NCI-H2029 treated with DMSO at 0.1 percent for 48 hours (cell line): ENCODE measurements at places on chromosomes 7 and 10.

DNA sequence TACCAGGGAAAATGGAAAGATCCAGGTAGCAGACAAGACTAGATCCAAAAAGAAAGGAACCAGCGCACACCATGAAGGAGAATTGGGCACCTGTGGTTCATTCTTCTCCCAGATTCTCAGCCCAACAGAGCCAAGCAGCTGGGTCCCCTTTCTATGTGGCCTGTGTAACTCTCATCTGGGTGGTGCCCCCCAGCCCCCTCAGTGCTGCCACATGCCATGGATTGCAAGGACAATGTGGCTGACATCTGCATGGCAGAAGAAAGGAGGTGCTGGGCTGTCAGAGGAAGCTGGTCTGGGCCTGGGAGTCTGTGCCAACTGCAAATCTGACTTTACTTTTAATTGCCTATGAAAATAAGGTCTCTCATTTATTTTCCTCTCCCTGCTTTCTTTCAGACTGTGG lies 21.4 kb downstream of the PRSS2 start:
- DNase-seq: no peak

DNA sequence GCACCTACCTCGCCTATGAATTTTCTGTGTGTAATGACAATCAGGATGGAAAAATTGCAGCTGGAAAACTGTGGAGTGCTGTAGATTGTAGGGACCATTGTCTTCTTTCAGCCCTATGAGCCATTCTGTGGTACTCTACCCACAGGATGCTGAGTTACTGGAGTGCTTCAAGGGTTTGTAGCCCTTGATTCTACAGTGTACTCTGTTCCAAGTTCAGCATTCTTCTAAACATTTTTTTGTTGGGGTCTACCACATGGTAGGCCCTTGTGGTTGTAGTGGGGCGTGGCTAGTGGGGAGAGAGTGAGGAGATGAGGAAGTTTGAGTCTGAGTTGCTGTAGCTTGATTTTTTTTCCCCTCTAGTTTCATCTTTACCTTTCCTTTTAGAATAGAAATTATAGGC lies 33.5 kb downstream of the REEP3 start:
- no peak for DNase-seq

GRCh38 chr7:56218510-56218909 lies 102.3 kb upstream of the NUPR2 start:
- no peak for DNase-seq

DNA sequence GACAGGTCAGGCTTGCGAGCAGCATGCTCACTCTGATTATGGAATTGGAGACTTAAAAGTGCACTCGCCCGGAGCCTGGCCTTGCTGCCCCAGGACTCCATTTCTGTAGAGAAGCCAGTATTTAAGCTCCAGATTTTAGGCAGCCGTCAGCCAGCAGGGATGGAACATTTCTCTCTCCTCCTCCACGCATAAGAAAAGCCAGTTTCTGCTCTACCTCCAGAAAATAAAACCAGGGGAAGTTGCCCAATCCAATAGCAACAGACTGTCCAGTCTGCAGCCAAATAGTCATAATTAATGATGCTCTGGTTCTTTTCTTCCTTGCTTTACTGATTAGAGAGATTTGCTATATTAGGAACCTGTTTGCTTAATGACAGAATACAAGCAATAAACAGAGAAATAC lies 203.2 kb downstream of the GFRA1 start:
- DNase-seq: no peak

DNA sequence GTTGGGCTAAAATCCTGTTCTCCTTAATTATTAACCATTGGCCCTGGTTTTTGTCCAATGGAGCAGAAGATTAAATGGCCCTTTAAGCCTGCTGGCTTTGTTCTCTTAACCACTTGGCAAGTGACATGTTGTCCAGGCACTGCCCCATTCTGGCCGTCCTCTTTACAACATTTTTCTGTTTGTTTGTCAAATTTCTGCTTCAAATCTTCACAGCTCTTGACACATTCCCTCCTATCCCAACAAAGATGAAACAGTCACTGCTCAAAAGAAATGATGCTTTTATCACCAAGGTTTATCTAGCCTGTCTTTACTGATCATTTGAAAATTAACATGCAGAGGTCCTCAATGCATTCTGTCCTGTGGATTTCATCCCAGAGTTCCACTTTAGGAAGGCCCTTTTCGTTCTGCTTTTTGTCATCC lies 700.4 kb downstream of the KCNMA1 start:
- no peak for DNase-seq

DNA sequence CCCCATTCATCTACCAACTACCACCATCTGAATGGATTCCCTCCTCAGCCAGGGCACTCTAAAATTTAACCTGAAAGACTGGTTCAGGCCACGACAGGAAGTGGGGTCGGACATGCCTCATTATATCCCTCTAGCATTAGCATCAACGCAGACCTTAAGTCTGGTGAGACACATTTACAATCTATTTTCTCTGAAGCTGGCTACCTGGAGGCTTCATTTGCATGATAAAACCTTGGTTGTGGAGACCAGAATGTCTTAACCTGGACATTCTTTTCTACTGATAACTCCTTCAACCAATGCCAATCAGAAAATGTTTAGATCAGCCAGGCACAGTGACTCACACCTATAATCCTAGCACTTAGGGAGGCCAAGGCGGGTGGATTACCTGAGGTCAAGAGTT lies 42.3 kb downstream of the SVOPL start:
- no peak for DNase-seq

- DNase-seq: peak; percentile 43
Observed at GRCh38 chr7:90720984-90721760, 125.1 kb downstream of the CDK14 start.

DNA sequence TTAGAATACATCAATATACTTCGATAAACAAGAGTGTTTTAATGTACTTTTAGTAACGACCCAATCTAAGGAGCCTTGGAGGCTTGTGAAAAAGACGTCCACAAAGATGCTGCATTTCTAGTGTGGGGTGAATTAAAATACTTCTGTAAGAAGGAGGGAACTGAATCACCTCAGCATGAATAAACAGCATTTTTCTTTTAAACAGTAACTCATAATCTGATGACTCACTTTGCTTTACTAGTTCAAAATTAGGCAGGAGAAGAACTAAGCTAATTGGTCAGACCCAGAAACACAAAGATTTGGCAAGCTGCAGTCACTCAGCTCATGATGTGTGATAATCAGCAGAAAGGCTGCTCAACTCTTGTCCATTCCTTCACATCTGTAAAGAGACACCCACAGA lies 24.2 kb downstream of the NCOA4 start:
- DNase-seq: no peak

DNA sequence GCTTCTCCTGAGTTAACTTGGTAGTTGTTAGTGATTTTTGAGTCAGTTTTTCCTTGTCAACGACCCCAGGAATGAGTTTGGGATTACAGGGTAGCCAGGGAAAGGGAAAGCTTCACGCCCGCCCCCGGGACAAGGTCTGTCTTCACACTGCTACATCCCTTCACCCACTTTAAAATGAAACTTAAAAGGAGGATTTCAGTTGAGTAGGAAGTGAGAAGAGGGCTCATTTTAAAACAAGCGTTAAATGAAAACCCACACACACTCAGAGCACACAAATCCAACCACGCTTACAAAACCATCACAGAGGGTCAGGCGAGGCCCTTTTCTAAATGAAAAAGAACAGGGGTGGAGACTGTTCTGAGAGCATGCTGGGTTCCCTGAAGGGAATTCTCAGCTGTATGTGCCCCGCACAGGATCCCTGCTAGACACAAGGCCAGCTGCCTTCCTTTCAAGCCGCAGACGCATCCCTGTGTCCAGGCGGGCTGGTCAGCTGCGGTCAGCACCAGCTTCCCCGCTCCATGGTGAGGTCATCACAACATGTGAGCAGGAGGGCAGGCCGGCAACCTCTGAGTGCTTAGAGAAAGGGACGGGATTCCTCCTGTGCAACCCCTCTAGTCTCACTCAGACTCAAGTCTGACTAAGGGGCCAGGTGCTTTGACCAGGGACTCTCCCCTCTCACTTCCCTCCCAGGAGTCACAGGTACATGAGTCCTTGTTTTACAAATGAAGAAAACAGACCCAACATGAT lies 111.8 kb downstream of the EGFR start:
- no peak for DNase-seq

DNA sequence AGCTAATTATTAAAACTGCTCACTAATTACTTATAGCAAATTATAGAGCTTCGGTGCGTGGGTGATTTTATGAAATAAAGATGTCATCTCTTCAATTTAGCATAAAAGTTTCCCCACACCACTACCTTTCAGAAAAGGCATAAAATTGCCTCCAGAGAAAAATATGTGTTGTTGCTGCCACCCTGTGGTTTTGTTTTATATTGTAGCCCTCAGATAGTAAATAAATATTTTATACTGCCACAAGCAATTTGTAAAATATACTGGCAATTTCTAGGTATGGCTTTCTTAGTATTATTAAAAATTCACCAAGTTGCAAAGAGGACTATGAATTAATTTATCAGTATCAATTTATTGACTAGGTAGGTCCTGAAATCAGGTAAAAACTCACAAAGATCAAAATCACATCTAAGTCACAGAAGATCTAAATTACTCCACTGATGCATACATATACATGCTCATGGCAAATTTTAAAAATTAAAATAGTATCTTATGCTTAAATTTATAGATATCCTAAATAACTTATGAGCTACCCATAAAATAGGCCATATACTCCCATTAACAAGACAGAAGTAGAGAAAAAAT lies 26.5 kb downstream of the ASNS start:
- DNase-seq: peak; percentile 31

DNA sequence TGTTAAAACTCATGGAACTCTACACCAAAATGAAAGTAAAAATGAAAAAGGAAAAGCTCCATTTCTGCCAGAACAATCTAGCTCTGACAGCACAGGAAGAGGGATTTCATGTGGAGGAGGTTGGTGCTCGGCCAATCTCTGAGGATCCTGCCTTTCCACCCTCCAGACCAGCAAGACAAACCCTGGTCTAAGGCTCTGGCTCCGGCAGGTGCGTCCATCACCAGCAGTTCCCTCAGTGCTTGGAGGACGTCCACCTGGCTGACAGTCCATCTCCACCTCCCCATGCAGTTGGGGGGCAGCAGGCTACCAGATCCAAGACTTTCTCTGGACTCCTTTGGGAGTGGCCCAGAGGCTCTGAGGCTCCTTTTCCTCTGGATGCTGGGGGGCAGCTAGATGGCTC lies 25.0 kb upstream of the LOXL4 start:
- no peak for DNase-seq

DNA sequence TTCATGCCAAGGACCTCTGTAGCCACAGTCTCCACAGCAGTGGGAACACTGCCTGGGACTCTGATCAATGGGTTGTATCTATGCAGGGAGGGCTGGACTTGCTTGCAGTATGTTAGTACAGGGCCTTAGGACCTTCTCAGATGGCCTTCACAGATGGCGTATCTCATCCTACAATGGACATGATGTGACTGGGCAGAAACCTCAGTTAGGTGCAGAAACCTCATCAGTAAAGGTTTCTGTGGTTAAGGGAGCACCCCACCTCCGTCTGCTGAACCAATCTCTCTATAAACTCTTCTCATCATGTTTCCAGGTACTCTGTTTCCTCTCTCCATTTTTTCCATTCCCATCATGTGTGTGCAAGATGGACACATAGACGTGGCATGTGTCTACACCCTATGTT lies 154.9 kb downstream of the EVX1 start:
- no peak for DNase-seq

- DNase-seq: no peak
Observed at GRCh38 chr10:91061608-91062007, 140.7 kb upstream of the ANKRD1 start.

- DNase-seq: no peak
Observed at GRCh38 chr10:35946556-35946955, 304.5 kb upstream of the FZD8 start.

GRCh38 chr10:131933696-131934086 lies 32.9 kb downstream of the PPP2R2D start:
- DNase-seq: no peak

GRCh38 chr7:95389516-95389915 lies 6.7 kb downstream of the PON3 start:
- DNase-seq: no peak

- no peak for DNase-seq
Observed at GRCh38 chr7:15057272-15057671, 154.7 kb upstream of the DGKB start.

GRCh38 chr10:27771231-27771630 lies 25.6 kb upstream of the MKX start:
- DNase-seq: no peak

DNA sequence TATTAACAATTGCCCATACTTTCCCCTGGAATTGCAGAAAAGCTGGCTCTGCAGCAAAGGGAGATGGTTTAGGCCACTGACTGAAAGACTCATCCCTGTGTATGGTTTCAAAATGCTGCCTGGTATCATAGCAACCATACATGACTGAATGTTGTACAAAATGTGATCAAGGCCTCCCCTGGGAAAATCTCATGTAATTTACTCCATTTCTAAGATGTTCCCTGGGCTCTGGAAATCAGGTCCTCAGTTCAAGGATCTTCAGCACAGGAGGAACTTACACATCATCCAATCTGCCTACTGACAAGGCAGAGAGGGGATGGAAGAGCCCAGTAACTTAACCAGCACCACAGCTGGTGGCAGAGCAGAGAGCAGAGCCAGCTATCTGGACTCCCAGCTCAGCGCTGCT lies 111.8 kb downstream of the JAZF1 start:
- no peak for DNase-seq

GRCh38 chr7:119090851-119091250 lies 866.3 kb downstream of the ANKRD7 start:
- no peak for DNase-seq

DNA sequence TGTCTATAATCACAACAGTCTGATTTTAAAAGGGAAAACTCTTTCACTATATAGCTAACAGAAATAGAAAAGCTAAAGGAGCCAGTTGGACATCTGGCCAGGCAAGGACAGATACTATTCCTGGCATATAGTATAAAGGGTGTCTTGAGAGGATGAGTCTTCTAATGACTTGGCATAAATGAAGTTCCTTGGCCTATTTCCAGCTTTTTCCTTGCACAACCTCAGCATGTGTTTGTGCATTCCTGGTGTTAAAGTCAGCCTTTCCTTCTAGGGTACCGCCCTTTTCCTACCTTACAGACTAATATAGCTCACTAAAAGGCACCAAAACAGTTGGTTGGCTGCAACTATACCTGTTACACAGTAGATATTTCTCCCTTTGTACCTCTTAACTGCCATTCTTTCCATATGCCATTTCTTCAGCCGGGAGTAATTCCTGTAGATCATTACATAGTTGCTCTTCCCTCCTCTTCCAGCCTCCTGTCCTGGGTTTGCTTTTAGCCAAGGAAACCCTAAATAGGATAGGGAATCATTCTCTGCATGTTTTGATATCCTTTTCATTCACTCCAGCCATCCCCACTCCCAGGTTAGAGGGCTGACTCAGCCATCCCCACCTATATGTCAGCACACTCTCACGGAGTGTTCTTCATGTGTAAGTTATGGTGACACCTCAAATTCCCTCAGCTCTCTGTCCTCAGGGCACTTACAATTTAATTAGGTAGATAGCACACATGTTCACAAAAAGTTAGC lies 102.1 kb upstream of the MDFIC start:
- DNase-seq: no peak

GRCh38 chr7:12821746-12822145 lies 134.3 kb downstream of the ARL4A start:
- DNase-seq: no peak

DNA sequence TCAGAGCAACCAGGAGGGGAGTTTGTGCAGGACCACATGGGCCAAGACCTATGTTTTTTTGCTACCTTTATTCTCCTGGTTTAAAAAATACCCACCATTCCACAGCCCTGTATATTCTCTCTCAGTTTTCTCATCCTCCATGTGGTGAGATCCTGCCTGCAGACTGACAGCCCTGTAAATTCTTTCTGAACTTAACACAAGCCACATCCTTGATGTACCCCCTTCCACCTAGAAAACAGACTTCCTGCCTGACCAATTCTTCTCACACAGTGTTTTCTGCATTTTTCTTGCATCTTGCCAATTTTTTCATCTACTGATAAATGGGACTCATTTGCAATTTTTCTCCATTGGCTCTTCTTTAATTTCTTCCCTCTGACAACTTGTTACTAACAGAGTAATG lies 78.4 kb downstream of the INSYN2A start:
- no peak for DNase-seq
